Activated T-cell treated with anti-CD3 and anti-CD28 coated beads, Interleukin-2, amount 50 U/mL, for 4 hours (primary cell): ENCODE measurements at places on chromosomes 7 and 10.

GRCh38 chr7:42219447-42219846 is 17.6 kb downstream of the GLI3 start:
- no peak for DNase-seq

DNA sequence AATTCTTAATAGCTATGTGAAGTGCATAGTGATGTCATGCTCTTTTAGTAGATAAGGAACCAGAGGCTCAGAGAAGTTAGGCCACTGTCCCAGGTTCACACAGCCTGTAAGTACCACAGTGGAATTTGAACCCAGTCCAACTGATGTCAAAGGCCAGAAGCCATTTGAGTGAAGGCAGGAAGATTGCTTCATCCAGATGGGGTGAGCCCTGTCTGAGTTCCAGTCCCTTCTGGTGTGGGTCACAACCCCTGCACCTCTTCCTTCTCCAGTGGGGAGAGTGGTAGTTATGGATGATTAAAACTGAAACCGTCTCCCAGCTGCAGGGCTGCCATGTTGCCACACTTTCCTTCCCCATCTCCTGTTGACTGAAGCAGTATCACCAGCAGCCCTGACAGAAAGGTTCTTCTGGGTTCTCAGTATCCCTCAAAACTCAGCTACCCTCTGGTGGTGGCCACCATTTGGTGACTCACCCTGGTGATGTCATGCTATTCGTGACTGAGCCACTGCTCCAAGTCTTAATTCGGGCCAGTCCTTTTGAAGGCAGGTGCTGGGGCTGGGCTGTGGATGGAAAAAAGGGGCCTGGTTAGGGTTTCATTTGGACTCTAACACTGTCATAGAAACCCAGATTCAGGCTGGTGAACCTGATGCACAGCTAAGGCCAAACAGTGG is 1.5 kb upstream of the C10orf95 start:
- DNase-seq: peak; percentile 46

- no peak for DNase-seq
These were observed 5.0 kb downstream of the GSDME start for GRCh38 chr7:24752073-24752800.

GRCh38 chr10:59907537-59907917 is 1.2 kb upstream of the CCDC6 start:
- DNase-seq: no peak

- no peak for DNase-seq
These were observed at the start of gene SLC26A5 for GRCh38 chr7:103446049-103446520. Gene SLC26A5 (minus strand): TSS chr7:103446207. CDS start chr7:103421514, 24,693 bp downstream.

GRCh38 chr10:113322843-113323242 is 230.0 kb upstream of the HABP2 start:
- no peak for DNase-seq

- no peak for DNase-seq
These were observed 217.1 kb downstream of the ZNF248 start for GRCh38 chr10:37640301-37640700.

GRCh38 chr10:50545846-50546245 is 77.9 kb downstream of the SGMS1 start:
- no peak for DNase-seq

- no peak for DNase-seq
These were observed 4.3 kb downstream of the DAGLB start for GRCh38 chr7:6443372-6443941.

DNA sequence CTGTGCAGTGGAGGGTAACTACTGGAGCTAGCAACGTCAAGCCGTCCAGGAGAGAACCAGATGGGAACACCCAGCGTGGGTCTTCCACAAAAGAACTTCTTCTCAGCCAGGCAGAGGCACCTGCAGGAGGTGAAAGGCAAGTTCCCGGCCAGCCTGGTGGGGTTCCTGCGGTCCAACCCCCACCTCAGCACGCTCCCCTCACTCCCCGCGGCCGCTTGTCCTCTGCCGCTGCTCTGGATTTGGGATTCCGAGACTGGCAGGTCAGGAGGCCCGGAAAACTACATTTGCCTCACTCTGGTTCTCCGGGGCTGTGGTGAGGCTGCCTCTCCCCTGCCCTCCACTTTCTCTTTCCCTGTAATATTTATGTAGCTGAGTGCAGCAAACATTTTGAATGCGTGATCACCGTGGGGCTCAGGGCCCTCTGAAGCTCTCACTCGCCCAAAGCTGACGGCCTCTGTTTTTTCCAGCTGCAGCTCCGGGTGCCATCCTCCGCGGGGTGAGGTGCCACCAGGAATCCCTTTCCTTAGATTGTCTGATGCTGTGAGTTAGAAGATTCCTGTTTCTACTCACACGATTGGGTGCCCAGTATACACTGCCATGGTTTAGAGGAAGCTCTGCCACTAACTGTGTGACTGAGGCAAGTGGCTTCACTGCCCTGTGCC is 366.9 kb downstream of the DNAJB6 start:
- DNase-seq: no peak

DNA sequence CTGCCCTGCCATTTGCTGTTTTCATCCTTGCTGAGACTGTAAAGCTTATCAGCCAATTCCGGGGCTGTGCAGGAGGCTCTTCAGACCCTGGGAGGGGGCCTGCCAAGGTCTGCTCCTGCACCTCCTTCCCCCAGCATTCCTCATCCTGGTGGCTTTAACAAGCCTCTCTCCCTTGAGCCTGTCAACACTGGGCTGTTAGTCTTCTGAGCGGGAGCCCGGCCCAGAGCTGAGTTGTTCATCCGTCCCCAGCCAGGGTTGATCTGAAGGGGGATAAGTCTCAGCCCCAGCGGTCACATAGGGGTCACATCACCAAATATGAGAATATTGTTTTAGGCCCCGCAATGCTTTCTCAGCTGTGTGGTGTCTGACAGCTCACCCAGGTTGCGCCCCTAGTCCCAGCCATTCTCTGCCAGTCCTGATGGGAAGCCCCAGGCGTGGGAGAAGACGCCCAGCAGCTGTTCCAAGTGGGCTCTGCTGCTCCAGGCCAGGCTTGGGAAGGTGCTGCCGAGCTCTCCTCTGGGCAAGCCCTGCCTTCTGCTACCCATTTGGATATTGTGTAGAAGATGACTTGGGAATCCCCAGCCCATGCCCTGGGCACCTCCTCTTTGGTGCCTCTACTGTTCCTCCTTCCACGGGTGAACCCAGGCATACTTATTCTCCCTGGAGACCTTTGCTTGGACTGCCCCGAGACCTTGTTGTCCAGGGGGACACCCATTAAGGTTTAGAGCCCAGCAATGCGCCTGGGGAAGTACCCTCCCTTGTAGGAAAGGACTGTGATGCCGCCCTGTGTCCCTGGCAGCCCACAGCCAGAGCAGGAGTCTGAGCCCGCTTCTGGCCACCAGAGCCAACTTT is 23.5 kb upstream of the TRIM8 start:
- no peak for DNase-seq
